Stimulated activated CD4-positive, alpha-beta T cell treated with anti-CD3 and anti-CD28 coated beads, Interleukin-15, amount 100 ng/mL, for 24 hours (primary cell): ENCODE measurements at places on chromosomes 4 and X.

DNA sequence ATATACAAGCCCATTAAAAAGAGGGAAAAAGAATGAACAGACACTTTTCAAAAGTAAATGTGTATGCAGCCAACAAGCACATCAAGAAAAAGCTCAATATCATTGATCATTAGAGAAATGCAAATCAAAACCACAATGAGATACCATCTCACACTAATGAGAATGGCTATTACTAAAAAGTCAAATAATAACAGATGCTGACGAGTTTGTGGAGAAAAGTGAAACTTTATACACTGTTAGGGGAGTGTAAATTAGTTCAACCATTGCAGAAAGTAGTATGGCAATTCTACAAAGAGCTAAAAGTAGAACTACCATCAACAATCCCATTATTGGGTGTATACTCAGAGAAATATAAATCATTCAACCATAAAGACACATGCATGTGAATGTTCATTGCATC is 203.0 kb downstream of the ARAP2 start:
- DNase-seq, result no peak

DNA sequence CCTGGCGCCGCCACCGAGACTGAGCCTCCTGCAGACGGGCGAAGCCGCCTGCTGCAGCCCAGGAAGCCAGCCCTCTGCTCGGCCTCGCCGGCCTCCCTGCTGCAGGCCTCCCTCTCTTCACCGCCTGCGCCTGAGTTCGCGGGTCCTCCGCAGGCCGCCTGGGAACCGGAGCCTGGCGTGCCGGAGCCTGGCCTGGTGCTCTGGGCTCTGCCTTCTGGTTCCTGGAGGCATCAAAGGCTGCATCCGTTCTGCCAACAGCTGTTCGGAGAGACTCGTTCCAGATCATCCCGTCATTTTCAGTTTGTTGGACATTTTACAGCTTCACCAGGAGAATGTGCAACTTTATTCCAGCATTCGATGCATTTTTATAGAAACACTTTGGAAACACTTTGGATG is 178.0 kb downstream of the DCLK2 start:
- DNase-seq, result no peak

GRCh38 chrX:45799576-45799975 is 598.9 kb upstream of the DIPK2B start:
- DNase-seq, result no peak

DNA sequence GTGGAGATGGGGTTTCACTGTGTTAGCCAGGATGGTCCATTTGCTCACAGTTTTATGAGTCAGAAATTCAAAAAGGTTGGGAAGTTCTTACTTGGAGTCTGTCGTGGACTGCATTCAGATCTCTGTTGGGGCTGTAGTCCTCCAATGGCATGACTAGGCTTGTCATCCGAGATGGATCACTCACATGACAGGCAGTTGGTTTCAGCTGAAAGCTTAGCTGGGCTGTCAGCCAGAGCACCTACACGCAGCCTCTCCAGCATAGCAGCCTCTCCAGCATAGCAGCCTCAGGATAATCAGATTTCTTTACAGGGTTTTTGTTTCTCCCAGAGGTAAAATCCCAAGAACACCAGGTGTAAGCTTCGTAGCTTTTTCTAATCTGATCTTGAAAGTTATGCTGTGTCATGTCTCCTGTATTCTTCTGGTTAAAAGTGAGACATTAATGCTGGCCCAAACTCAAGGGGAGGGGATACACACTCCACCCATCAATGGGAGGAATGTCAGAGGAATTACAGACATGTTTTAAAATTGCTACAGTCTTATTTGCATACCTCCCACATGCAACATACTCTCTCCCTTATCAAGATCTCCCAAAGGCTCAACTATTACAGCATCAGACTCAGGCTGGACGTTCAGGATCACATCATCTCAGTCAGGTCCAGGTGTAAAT is 31.6 kb upstream of the SOD3 start:
- no peak for DNase-seq

- DNase-seq, result no peak
These were observed 46.4 kb upstream of the GPM6B start for GRCh38 chrX:13863324-13863723.

GRCh38 chrX:45557387-45557786 is 356.7 kb upstream of the DIPK2B start:
- DNase-seq, result no peak

DNA sequence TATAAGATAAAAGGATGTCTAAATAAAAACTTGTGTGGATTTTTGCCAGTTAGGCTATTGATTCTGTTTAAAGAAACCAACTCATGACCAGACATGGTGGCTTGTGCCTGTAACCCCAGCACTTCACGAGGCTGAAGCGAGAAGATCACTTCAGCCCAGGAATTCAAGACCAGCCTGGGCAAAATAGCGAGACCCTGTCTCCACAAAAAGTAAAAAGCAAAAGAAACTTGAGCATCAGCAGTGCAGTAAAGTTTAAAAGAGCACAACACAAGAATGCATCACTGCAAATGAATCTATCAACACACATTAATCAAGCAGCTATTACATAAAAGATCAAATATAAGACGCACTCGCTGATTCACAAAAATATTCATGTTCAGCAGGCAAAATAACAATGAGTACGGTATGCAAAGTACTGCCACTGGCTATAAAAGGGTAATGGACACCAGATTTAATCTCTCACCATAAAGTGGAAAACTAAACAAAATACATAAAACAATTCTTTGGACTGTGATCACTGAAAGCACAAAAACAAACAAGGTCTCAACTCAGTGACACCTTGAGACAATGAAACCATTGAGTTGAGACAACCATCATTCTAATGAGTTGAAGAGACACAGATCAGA is 41.3 kb downstream of the LRBA start:
- DNase-seq, result no peak

DNA sequence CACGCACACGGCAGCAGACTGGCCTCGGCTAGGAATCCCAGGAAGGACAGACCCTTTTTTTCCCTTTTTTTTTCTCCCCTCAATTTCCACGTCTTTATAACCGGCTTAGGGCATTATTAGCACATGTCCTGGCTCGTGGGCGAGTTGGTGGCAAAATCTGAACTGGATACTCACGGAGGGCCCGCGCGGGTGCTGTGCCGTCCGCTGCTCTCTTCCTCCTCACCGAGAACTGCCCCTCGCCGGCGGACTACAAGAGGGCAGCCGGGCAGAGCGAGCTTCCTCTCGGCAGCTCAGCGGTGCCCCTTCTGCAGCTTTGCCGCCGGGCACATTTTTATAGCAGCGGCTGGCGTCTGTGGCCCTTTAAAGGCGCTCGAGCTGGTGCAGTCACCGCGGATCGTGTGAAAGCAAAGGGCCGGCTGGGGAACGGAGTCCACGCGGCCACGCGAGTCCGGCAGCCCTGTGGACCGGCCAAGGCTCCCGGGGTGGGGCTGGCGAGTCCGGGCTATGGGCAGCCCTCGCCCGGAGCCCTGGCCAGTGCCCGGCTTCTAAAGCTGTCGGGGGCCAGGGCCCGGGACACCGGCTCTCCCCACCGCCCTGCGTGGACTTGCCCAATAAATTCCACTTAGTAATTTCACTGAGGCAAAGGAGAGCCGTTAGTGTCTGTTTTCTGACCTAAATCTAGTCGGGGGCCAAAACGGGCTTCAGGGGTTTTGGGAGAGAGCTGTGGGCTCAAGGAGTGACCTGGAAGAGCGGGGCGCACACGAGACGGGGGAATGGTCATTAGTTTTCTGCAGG is 1.3 kb upstream of the CITED1 start:
- peak; percentile 39 for DNase-seq

DNA sequence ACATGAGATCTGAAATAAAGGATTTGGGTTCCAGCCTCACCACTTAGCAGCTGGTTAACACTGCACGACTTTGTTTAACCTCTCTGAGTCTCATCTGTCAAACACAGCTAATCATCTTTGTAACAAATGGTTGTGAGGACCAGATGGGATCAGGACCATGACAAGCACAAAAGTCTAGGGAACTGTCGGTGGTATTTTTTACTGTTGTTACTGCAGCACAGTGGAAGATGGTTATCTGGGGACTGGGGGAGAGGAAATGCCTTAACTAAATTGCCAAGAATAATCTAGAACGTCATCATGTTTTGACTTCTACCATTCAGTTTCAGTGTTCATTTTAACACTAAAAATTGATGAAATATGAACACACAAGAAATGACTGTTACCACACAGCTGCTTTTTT is 99.5 kb downstream of the ADGRA3 start:
- no peak for DNase-seq

- DNase-seq, result no peak
These were observed 30.3 kb downstream of the CCNG2 start for GRCh38 chr4:77187322-77187721.

- DNase-seq, result no peak
These were observed 756.9 kb downstream of the FAT4 start for GRCh38 chr4:126071346-126072333.

DNA sequence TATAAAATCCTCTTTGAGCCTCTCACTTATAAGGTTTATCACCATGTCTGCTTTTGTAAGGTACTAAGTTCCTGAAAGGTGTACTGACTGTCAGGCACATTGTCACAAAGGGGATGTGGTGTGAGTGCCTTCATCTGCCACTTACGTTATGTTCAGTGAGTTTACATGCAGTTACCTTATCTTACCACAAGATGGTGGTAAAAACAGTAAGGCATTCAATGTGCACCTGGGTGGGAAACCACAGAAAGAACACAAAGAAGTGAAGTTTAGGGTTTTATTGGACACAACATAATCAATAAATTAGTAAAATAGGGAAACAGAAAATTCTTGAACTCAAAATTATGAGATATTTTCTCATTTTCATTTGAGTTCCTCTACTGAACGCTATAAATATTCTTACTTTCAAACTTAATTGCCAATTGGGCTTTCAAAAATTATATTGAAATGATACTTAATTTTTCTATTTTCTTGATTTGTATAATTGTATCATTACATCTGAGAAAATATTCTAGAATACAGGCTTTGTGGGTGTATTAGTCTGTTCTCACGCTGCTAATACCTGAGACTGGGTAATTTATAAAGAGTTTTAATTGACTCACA is 650.8 kb downstream of the PCDH7 start:
- DNase-seq, result no peak
